ENCODE measurements at places on chromosomes 12 and 14.

DNA sequence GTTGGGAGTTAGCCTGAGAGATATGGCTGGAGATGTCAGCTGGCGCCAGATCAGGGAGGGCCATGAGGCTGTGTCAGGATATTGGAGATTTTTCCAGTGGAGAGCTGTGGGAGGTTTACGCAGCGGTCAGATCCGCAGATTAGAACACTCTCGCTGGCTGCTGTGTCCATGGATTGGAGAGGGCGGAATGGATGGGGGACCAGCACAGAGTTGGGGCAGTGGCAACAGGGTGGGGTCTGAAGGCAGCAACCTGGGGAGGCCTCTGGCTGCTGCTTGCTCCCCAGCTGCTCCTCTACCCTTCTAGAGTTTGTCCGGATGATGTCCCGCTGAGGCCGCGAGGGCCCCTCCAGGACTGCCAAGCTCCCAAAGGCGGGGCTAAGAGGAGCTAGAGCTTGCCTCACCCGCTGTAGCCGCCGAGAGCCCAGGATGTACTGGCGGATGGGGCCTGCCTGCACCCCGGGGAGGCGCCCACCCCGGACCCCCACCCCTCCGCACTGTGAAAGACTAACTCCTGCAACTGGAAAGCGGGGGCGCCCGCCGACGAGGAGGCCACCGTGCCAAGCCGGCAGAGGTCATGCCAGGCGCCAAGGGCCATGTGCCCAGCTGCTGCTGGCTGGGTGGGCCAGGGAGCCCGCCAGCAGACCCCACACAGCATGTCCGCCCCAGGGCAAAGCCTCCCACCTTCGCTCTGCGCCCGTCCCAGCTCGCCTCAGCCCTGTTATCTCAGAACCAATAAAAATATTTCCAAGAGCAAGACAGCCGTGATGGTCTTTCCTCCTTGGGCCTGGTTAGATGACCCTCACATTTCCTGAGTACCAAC lies 20.2 kb upstream of the MLEC start:
- no peak for DNase-seq

DNA sequence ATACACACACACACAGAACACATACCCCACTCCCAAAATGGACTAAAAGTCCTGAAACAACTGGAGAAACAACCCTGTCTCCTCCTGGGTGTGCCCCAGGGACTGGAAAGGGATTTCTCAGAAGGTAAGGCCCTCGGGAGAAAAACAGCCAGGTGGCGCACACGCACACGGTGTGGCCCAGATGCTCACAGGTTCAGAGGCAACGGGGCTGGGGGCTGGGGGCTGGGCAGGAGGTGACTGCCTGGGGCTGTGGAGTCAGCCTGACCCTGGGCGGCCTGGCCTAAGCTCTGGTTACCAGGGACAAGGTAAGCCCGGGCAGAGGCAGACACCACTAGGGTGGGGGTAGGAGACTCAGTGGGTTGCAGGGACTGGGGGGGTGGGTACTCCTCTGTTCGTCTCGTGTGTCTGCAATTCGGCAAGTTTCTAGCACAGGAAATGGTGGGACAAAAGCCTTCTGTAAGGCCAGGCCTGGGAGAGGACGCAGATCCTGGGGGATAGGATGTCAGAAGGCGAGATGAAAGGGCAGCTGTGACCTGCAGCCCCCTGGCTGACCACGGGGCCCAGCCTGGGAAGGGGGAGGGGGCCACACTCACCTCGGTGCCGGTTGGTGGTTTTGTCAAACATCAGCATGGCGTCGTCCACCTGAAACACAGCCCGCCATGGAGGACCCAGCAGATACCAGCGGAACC lies 10.4 kb downstream of the MSI1 start:
- no peak for DNase-seq

DNA sequence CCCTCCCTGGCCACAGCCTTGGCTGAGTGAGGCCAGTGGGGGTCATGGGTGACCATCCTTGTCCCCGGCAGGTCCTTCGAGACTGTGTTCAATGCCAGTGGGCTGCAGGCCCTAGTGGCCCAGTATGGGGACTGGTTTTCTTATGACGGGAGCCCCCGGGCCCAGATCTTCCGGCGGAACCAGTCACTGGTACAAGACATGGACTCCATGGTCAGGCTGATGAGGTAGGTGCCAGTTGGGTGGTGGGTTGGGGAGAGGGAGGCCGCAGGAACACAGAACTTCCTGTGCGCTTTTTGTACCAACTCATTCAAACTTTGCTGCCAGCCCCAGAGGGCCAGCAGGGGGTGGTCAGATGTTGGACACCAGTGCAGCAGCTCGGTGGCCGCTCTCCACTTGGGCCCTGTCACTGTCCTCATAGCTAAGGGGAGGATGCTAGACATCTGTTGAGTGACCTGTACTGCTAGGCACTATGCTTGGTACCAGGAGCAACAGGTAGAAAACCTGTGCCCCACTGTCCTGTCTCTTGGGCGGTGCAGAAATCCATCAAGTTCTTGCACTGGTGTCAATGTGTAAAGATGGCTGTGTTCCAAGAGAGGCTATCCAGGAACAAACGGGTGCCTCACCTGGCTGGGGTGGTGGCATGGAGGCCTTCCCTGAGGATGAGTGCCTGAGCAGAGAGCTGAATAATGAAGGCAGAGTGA lies 16.7 kb downstream of the SDS start:
- DNase-seq, result no peak

GRCh38 chr14:67999290-67999689 lies 179.7 kb downstream of the RAD51B start:
- no peak for DNase-seq

- no peak for DNase-seq
Observed at GRCh38 chr12:4648104-4648500, 749 bp downstream of the AKAP3 start.

DNA sequence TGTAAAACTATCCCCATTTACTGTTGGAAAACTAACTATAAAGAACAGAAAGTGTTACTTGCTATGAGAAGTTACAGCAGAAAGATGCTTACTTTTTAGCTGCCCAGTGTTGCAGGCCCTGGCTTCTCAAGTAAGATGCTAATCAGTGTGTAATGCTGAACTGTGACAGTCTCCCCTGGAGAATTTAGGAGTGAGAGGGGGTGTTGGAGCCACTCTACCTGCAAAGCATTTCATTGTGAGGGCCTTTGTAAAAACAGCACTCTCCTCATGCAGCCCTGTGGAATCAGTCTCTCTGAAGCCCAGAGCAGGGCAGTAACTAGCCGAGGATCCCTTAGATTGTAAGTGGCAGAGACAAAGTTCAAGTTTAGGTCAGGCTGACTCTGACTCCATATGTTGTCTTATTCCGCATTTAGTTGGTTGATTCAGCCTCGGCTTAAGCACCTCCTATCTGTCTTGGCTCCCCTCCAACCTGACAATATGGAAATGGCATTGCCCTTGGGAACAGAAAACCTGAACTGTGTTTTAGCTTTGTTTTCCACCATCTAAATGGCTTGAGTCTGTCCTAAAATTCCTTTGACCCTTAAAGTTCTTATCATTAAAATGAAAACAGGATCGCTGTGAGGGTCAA lies 141.3 kb downstream of the PRKCH start:
- DNase-seq, result no peak

DNA sequence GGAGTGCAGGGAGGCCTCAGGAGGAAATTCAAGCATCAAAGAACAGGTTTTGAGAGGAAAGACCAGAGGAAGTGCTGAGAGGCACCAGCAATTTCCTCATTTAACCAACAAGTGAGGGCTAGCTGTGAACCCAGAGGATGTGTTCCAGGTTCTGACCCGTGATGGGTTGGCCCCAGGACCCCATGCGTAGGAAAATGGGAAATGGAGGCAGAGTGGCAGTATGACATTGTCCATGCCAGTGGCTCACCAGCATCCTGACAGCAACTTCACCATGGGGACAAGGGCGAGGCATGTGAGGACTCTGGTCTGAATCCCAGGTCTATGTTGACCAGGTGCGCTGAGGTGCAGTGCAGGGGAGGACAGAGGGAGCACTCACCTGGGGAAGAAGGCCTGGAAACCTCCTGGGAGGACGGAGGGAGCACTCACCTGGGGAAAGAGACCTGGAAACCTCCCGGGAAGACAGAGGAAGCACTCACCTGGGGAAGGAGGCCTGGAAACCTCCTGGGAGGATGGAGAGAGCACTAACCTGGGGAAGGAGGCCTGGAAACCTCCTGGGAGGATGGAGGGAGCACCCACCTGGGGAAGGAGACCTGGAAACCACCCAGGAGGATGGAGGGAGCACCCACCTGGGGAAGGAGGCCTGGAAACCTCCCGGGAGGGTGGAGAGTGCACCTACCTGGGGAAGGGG lies 6.7 kb upstream of the CACNA2D4 start:
- DNase-seq, result no peak

DNA sequence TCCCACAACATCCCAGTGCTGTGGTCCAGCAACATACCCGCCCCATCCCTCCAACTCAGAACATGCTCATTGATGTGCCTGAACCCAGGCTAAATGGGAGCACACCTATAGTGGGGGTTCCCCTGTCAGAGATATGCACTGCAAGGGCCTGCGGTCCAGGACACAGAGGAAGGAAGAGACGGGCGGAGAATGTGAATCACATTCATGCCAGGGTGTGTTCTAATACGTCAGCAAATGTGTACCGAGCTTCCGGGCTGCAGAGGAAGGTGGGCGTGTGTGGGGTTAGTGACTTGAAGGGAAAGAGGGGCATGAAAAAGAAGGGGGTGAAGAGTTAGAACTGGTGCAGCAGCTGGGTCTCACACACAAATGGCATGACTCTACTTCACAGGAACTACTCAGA lies 83.7 kb downstream of the DPF3 start:
- peak; percentile 15 for DNase-seq

- no peak for DNase-seq
Observed at GRCh38 chr12:132550014-132550802, 60.2 kb downstream of the LRCOL1 start.

DNA sequence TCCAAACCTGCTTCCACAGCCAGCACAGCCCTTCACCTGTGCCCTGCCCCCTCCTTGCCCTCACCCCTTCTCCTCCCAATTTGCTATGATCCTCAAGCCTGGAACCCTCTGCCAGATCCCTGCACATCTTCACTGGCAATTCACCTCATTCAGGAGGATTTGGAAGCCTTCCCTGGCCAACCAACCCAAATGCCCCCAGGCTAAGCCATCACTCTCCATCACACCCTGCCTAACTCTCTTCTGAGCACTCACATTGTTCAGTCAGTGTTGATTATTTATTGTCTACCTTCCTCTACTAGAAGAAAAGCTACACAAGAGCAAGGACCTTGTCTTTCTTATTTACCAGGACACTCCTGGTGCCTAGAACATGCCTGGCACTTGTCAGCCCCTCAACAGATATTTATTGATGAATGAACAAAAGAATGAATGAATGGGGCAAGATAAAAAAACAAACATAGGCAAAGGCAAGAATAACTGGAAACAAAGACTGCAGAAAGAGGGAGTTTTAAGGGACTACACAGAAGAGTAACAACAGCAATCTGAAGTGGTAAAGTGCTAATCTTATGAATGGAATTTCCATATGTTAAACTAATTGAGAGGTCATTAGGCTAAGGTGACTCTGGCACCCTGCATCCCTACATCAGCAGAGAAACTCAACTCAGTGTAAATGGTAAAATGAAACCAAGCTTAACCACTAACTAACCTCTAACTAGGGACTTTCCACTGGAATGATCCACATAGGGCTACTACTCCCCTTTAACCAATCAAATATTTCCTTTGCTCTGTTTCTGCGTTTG lies 33.4 kb downstream of the TMTC1 start:
- no peak for DNase-seq

DNA sequence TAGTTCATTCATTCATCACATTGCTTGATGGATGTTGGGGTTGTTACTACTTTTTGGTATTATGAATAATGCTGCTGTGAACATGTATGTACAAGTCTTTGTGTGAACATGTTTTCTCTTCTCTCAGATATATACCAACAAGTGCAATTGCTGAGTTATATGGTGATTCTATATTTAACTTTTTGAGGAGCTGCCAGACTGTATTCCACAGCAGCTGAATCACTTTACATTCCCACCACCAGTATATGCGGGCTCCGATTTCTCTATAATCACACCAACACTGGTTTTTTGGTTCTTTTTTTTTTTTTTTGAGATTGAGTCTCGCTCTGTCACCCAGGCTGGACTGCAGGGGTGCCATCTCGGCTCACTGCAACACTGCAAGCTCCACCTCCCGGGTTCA lies 22.2 kb upstream of the PLEKHG6 start:
- no peak for DNase-seq

DNA sequence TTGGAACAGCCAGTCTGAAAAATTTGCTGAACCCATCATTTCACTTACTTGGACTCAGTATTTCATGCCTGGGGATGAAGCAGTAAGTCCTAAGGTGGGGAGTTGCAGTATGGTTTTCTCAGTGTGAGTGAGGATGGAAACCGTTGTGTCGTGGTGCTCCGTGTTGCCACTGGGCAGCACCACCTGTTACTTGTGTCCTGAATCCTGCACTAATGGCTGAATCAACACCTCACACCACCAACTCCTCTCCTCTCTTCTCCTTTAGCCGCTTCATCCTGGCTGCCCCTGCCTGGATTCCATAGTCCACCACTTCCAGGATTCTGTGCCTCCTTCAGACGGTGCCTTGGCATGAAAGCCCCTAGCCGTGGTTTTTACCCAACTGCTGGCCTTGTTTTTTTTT lies 3.0 kb upstream of the EP400 start:
- no peak for DNase-seq

- DNase-seq, result no peak
Observed at GRCh38 chr12:52202361-52203078, 10.7 kb upstream of the KRT80 start.

DNA sequence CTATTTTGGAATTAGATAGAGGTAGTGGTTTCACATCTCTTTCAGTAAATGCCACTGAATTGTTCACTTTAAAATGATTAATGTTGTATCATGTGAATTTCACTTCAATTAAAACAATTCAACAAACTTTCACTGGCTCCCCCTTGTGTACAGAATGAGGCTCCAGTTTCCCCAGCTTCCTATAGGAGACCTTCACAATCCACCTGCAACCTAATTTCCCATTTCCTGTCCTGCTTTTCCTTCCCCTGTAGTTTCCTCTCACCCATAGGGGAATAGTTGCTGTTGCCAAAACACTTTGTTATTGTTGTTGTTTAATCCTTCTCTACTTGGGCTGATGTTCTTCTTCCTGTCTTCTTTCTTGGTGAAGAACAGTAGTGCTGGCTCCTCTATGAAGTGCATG lies 59.8 kb downstream of the NPAS3 start:
- DNase-seq, result no peak

- DNase-seq, result no peak
Observed at GRCh38 chr12:110577864-110578693, 5.0 kb downstream of the PPTC7 start.

GRCh38 chr12:109773384-109774011 lies 59.7 kb downstream of the TRPV4 start:
- no peak for DNase-seq

GRCh38 chr14:54902521-54903420 lies at the start of gene GCH1:
Gene GCH1, minus strand, starts transcription at chr14:54902826. Its CDS starts 163 bp downstream, at chr14:54902663.
- peak; percentile 33 for DNase-seq

DNA sequence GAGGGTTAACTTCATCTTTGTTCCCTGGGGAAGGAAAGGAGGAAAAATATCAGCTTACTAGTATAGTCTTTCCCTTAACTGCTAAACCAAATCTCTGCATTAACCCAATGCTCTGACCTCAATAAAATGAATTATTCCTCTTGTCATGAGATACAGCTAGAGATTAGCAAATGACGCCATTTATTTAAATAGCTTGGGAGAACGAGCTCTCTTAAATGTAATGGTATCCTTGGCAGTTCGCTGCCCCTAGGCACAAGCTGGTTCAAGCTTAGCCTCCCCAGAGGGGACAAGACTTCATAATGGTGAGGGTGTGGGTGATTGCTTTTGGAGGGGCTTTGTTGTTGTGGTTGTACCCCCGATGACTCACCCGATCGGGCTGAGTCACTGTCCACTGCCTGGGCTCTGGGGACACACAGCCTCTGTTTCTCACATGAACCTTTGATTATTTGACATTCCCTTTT lies 19.6 kb downstream of the FNTB start:
- DNase-seq, result no peak

- no peak for DNase-seq
Observed at GRCh38 chr12:62749586-62749985, 185.4 kb downstream of the PPM1H start.

Measured in activated CD8-positive, alpha-beta memory T cell treated with anti-CD3 and anti-CD28 coated beads for 1 hour (primary cell).